H1 (cell line): ENCODE measurements at places on chromosomes 2 and 18. TPM values are rescaled to one million over a fixed set of nuclear protein-coding genes. Genes with fewer than 3 reads are reported as not detected.

- no peaks in the 10 kb centered on the region for H3K36me3 ChIP-seq
- H3K4me1 ChIP-seq: no peaks in the 10 kb centered on the region
- no peak for DNase-seq
- H3K27ac ChIP-seq: no peak overlapping the region
- no peaks in the 10 kb centered on the region for H3K27me3 ChIP-seq
Observed at GRCh38 chr18:63186520-63187222, 132.9 kb downstream of the BCL2 start.

DNA sequence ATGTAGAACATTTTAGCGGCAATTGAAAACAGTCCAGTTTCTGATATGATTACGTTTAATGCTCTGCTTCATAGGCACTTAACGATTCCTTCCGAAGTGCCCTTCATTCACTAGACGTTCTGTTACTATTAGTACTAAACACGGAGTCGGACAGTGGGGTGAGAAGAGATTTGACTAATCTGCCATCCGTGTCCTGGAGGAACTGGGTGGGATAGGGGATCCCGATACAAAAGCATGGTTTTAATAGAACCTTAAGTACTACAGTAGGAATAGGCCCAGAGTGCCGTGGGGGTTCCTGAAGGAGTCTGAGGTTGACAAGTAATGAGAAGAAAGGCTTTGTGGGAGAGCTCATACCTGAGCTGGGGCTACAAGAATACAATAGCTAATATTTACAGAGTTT, 631 bp downstream of the MORN2 start:
- no peaks in the 10 kb centered on the region for H3K4me1 ChIP-seq
- no peaks in the 10 kb centered on the region for H3K27me3 ChIP-seq
- no peak for DNase-seq

- H3K27me3 ChIP-seq: no peaks in the 10 kb centered on the region
- no peaks in the 10 kb centered on the region for H3K4me1 ChIP-seq
- no peaks in the 10 kb centered on the region for H3K36me3 ChIP-seq
Observed at GRCh38 chr18:48896326-48896874, 54.4 kb downstream of the SMAD7 start.

LRRC30 gene
- total RNA-seq: not detected in 2 replicates

MERTK gene
- 6.1 and 7.0 TPM in 2 replicates for total RNA-seq
